ENCODE measurements at places on chromosomes 2 and 18.
A peak's percentile ranks its signal among the peaks of the same experiment; 100 is the strongest.

DNA sequence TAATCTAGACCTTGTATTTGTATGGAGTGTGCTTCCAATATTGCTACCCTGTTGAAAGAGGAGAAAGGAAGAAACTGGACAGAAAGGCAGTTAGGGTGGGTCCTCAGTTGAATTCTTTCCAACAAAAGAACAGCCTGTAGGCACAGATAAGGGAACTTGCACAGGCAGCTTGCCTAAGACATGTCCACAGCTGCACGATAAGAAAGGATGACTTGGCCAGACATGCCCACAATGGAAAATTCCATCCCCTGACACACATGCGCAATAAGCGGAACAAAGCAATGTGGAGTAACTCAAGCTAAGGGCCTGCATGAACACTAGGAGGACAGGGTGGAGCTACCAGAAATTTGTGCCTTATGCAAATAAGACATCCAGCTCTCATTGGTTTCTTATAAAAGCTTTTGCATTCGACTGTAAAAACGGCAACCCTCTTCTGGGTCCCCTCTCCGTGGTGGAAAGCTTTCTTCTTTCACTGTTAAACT lies 1084.7 kb upstream of the NXPH2 start:
- H3K4me3 ChIP-seq: no peak overlapping the region
- peak; percentile 23 for DNase-seq
- H3K27me3 ChIP-seq: no peaks in the 10 kb centered on the region
- H3K36me3 ChIP-seq: no peaks in the 10 kb centered on the region

GRCh38 chr2:77831471-77831870 lies 309.3 kb upstream of the LRRTM4 start:
- no peak overlapping the region for H3K4me3 ChIP-seq
- no peaks in the 10 kb centered on the region for H3K27me3 ChIP-seq
- H3K4me1 ChIP-seq: no peaks in the 10 kb centered on the region
- H3K27ac ChIP-seq: no peak overlapping the region

DNA sequence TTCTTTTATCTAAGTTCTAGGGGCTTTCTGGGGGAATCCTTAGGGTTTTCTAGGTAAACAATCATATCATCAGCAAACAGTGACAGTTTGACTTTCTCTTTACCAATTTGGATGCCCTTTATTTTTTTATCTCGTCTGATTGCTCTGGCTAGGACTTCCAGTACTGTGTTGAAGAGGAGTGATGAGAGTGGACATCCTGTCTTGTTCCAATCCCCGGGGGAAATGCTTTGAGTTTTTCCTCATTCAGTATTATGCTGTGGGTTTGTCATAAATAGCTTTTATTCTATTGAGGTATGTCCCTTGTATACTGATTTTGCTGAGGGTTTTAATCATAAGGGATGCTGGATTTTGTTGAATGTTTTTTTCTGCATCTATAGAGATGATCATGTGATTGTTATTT lies 549.5 kb downstream of the EPHA4 start:
- no peaks in the 10 kb centered on the region for H3K36me3 ChIP-seq
- H3K4me3 ChIP-seq: no peak overlapping the region
- no peak for DNase-seq
- H3K4me1 ChIP-seq: no peaks in the 10 kb centered on the region
- no peak overlapping the region for H3K27ac ChIP-seq

DNA sequence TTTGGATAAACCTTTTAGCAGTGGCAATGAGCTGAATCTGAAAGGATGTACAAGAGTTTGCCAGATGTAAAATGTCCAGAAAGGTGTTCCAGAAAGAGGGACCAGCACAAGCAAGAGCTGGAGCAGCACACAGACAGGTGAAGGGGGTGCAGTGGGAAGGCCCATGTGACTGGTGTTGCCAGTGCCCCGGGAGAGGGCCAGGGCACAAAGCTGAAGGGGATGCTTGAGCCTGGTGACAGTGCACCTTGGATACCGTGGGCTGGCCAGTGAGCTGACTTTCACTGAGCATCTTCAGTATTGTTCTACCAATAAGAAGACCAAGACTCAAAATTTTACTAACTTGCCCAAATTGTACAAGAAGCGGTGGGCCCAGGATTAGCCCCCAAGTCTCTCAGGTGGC lies 132.3 kb upstream of the ALPP start:
- no peak overlapping the region for H3K4me3 ChIP-seq
- no peak for DNase-seq
- peaks cover 2% of the 10 kb centered on the region for H3K36me3 ChIP-seq
- H3K27ac ChIP-seq: no peak overlapping the region

GRCh38 chr2:108412995-108413710 lies 35.4 kb downstream of the SULT1C4 start:
- no peaks in the 10 kb centered on the region for H3K27me3 ChIP-seq
- no peaks in the 10 kb centered on the region for H3K36me3 ChIP-seq
- peak; percentile 95 for DNase-seq
- H3K4me1 ChIP-seq: no peaks in the 10 kb centered on the region
- H3K27ac ChIP-seq: no peak overlapping the region
- H3K4me3 ChIP-seq: no peak overlapping the region

GRCh38 chr2:134352844-134353243 lies 99.0 kb downstream of the MGAT5 start:
- H3K36me3 ChIP-seq: no peaks in the 10 kb centered on the region
- DNase-seq: no peak
- no peaks in the 10 kb centered on the region for H3K27me3 ChIP-seq
- peaks cover 8% of the 10 kb centered on the region for H3K4me1 ChIP-seq
- H3K4me3 ChIP-seq: no peak overlapping the region

Measured in trophoblast cell (in vitro differentiated cells and primary cell).